Stimulated activated CD8-positive, alpha-beta memory T cell treated with anti-CD3 and anti-CD28 coated beads, Interleukin-2, amount 100 ng/mL, for 48 hours (primary cell): ENCODE measurements at places on chromosomes 7 and 10.

DNA sequence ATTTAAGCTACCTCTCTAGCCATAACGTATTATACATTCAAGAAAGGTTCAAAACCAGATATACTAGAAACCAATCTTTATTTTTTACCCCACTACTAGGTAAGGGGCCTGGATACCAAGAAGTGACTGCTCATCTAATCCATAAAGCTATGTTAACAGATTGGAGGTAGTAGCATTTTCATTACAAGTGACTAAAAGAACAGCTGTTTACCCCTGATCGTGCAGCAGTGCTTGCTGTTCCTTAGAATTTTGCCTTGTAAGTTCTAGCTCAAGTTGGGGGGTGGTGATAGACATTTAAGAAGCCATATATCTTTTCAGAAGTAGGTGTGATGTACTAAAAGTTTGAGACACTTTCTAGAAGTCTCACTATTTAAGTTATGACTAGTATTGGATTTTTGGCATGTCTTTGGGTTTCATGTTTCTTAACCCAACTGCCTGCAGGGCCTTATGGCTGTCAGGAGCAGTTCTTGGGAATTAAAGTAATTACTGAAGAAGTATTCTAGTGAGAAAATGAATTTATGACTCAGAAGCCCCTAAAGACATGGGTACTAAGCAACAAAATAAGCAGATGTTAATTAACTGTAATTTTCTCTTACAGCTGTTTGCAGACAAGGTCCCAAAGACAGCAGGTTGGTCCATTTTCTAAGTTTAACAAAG, 2.3 kb downstream of the PPIA start:
- no peak for DNase-seq

GRCh38 chr7:33904681-33905388, 504 bp upstream of the BMPER start:
- no peak for DNase-seq

DNA sequence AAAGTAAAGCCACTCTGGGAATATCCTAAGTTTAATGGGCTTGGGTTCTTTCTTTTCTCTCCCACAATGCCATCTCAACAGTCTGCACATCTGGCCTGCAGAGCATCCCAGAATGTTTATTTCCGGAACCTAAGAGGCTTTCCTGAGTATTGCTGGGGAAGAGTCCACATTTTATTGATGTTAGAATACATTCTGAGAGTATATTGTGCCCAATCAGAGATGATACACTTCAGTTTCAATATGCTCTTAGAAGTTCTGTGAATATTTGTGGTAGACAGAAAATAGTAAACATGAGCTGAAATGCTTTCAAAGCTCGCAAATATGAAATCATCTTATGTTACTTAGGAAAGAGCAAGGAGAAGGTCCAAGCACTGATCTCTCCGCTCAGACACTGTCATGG, 200.6 kb downstream of the TWIST1 start:
- no peak for DNase-seq

DNA sequence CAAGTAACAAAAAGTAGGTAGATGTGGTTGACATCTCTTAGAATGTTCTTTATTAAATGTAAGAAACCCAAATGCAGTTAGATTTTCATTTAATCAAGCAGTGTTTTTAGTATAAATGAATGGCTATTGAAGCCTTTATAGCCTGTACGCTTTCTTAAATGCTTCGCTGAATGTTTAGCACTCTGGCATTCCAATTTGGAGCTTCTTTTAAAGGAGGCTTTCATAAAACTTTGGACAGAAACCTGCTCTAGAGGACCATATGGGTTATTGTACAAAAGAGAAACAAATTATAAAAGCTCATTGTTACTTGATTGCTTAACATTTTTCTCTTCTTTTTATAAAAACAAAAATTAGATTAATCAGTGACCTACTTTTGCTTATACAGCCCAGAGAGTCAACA, 59.5 kb downstream of the KCND2 start:
- DNase-seq, result no peak

DNA sequence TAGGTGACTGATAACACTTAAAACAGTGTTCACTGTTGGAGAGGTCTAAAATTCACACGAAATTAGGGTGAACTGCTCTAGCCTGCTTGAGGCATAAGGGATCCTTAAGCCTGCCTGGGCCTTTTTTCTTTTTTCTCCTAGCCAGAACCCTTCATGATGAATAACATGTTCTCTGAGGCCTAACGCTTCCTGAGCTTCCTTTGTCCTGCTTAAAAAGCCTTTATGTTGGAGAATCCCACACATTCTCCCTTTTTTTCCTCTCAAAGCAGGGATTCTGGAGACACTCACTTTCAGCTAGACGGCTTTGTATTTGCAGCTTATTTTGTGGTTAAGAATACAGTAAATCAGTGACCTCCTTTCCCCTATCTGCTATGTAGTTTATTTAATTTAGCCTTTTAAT, 354.7 kb upstream of the PHF14 start:
- DNase-seq, result no peak

GRCh38 chr7:98647326-98647725, 30.2 kb downstream of the NPTX2 start:
- DNase-seq, result no peak

- DNase-seq, result no peak
Observed at GRCh38 chr10:89207801-89208551, 859 bp upstream of the CH25H start.

GRCh38 chr10:13892001-13892491, 305.3 kb downstream of the PRPF18 start:
- DNase-seq, result no peak
